ENCODE measurements at places on chromosomes 6 and 20.

DNA sequence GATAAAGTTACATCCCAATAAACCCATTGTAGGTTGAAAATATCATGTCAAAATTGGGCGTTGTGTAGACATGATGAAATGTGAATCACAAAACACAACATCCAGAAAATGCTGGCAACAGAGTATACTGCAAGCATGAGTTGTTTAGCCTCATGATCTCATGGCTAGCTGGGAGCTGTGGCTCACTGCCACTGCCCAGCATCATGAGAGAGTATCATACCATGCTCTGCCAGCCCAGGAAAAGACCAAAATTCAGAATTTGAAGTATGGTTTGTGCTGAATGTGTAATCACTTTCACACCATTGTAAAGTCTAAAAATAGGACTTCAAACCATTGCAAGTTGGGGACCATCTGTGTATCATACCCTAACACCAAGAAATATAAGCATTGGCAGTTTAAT, 45.2 kb upstream of the SMAP1 start:
- DNase-seq: no peak

GRCh38 chr6:89010825-89011224, 47.4 kb upstream of the RNGTT start:
- no peak for DNase-seq

GRCh38 chr6:155595284-155595683, 139.6 kb upstream of the NOX3 start:
- no peak for DNase-seq

DNA sequence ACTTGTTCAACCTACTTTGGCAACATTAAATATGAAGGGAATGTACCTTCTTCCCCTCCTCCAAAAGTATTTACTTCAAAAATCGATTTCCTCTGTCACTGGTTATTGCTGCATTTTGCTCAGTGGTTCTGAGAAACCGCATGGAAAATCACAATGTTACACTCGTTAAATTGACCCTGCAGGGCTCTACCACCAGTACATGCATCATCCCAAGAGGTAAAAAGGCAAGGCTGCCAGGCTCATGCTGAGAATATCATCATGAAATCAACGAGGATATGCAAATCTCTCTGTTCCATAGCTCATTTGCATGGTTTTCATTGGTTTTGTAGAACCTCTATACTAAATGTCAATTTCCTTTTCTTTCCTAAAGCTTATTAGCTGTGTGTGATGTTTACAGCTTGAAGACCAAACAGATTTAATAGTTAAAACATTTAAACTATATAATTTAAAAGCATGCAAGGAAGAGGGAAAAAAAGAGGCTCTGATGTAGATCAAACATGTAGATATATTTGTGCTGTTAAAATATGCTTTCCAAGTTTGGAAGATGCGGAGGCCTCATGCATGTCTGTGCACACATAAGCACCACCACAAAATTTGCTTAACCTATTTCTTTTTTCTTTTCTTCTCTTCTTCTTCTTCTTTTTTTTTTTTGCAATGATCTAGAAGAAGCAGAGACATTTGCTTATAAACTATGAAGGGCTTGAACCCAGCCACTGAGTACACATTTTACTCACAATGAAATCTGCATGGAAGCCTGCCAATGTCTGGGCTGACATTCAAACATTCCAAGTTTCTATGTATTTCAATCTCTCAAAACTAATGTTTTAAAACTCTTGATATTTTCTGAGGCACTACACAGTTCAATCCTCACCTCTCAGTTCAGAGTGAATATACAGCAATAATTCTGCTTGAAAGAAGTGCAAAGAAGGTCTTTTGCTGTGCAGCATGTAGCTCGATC, 194.0 kb downstream of the GMPR start:
- no peak for DNase-seq

Measured in stimulated activated CD4-positive, alpha-beta T cell treated with anti-CD3 and anti-CD28 coated beads, Interleukin-4, amount 100 ng/mL, for 1 hour (primary cell).